ENCODE measurements at places on chromosomes 2 and 18.

DNA sequence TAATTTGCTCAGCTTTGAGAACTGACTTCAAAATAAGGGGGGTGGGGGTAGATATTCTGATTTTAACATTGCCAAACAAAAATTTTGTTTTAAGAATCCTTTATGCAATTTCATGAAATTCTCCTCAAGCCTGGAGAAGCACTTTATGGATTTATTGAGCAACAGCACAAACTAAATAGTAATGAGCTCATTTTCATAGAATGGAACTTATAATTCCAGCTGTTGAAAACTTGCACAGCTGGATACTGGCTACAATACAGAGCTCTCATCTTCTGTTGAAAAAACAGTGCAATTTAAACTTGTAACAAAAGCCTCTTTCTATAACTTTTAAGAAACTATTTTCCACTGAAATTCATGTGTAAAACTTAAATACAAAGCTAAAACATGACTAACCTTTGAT lies 137.6 kb upstream of the FN1 start:
- no peak for DNase-seq

- DNase-seq: no peak
Observed at GRCh38 chr2:2805263-2805662, 474.2 kb upstream of the MYT1L start.

GRCh38 chr2:219003267-219003634 lies 10.0 kb upstream of the CRYBA2 start:
- no peak for DNase-seq

DNA sequence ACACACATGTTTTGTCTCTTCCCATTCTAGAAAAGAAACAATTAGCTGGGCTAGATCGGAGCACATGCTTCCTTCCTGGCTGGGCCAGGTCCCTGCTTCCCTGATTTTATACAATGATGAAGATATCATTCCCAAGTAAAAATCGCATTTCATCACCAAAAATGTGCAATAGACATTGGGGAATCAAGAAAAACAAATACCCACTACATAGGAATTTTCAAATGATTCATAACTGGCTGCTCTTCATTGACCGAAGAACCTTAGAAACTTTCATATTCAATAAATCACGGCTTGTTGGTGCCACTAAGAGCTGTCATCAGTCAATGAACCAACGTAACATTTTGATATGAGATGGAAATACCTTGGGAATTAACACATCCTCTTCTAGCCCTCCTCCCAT lies 373.6 kb upstream of the TRIB2 start:
- no peak for DNase-seq

GRCh38 chr2:6846967-6847681 lies 18.6 kb downstream of the CMPK2 start:
- no peak for DNase-seq

DNA sequence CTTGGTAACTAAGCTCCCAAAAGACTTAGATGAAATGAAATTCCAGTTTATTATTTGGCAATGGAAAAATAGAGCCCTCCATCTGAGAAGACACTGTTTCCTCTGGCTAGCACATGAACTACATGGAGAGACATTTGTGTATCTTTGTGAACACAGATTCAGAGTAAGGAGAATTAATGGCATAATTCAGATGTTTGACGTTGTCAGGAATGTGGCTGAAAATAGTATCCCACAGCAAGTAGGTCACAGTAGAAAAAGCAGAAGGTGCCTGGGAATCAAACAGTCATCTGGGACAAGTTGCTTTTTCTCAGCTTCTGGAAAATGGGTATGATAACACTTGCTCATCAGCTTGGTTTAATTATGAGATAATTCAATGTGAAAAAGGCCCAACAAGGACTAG lies 288.6 kb downstream of the PTPRM start:
- DNase-seq: no peak

- DNase-seq: no peak
Observed at GRCh38 chr2:164495491-164496223, 125.6 kb downstream of the GRB14 start.

GRCh38 chr2:122323927-122324326 lies 568.5 kb downstream of the TSN start:
- DNase-seq: no peak

GRCh38 chr2:26536371-26537068 lies 58.6 kb upstream of the OTOF start:
- peak; percentile 18 for DNase-seq

DNA sequence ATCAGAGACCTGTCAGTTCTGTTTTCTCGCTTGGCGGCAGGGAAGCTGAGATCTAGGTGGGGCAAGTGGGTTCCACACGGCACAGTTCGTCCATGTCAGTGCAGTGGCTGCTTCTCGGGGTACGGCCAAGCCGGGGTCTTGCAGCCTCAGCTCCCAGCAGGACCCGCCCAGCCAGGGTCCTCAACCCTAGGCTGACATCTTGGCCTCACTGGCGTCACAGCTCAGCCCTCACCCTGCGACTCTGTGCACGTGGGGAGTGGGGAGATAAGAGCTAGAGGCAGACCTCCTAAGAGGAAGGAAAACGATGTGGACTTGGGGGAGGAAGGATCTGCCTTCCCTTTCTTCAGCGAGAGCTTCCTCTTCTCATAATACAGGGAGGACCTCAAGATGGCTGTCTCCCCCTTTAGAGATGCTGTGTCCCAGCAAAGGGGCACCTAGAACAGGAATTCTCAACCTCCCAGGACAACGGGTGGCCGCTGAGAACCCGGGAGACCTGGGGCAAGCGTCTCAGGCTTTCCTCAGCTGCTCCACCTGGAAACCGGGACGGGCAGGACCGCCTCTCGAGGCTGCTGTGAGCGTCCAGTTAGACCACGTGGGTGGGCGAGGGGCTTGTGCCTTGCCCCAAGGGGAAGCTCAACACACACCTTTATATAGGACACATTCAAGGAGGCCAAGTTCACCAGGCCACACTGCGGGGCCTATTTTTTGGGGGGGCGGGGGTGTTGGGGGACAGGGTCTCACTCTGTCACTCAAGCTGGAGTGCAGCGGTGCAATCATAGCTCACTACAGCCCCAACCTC lies 23.5 kb upstream of the KLF11 start:
- peak; percentile 19 for DNase-seq

GRCh38 chr18:45957100-45957499 lies 10.0 kb downstream of the EPG5 start:
- DNase-seq: no peak

DNA sequence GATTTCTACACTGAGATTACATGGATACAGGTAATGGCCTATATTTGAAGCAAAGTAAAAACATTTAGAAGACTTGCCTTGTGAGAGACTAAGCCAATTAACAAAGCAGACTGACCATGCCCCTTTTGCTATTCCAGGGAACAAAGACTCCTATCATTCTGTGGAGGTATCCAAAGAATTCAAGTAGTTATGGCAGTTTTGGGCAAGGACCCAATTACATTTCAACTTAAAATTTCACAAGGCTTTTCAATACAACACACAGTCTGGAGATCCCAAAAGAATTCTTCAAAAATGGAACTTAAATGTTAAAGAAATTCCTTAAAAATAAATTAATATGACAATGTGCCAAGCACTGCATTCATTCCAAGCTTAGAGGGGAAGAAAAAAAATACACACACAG lies 109.2 kb upstream of the CHRNA1 start:
- DNase-seq: no peak

- peak; percentile 92 for DNase-seq
Observed at GRCh38 chr18:25230658-25231326, 121.2 kb downstream of the ZNF521 start.

DNA sequence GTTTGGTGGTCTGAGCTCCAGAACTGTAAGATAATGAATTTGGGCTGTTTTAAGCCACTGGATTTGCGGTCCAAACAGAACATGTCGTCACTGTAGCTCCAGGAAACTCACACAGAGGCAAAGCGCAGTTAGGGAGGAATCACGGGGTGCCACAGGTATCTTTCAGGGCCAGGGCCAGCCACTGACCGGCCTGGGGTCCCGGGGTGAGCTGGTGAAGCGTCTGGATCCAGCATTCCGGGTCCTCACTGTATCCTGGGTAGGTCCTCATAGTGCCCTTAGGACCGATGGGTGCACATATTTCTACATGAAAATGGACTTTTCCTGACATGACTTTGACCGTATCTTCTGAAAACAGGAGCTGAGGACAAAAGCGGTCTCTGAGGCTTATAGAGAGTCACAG lies 196.0 kb upstream of the HDAC4 start:
- no peak for DNase-seq

DNA sequence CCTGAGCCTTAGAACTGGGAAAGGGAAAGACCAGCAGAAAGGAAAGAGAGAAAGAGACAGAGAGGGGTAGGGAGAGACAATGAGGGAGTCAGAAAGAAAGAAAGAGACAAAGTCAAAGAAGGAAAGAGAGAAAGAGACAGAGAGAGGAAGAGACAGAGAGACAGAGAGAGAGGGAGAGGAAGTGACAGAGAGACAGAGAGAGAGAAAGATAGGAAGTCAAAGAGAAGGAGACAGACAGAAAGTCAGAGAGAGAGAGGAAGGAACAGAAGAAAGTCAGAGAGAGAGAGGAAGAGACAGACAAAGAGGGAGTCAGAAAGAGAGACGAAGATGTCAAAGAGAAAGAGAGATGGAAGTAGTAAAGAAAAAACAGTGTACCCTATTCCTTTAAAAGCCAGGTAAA lies 261.8 kb downstream of the WDPCP start:
- no peak for DNase-seq

DNA sequence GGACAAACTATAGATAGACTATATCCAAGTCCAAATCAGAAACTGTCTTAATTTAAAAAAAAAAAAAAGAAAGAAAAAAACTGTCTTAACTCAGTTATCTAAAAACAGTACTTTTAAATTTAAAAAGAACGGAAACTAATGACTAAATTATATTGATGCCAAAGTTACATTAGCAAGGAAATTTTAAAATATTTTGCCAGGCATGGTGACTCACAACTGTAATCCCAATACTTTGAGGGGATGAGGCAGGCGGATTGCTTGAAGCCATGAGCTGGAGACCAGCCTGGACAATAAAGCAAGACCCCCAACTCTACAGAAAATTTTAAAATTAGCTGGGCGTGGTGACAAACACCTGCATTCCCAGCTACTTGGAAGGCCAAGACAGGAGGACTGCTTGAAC lies 30.9 kb downstream of the MEMO1 start:
- DNase-seq: no peak

GRCh38 chr2:202687276-202687675 lies 52.5 kb downstream of the FAM117B start:
- DNase-seq: no peak

GRCh38 chr18:55096263-55096951 lies 137.1 kb upstream of the CCDC68 start:
- peak; percentile 47 for DNase-seq

DNA sequence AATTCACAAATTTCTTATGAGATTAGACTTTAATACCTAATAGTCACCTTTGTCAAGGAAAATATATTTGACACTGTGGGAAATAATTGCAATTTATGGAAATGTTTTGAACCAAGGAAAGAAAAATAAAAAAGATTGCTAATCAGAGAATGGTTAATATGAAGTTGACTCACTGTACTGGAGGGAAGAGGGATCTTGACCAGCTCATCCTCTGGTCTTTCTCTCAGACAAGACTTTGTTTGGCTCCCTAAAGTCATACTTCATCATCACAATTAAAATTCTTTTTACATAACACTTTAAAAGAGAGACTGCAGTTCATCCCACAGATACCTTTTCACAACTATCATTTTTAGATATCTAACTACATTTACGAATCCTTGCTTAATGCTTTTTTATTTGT lies 538.5 kb upstream of the ZEB2 start:
- DNase-seq: no peak

- no peak for DNase-seq
Observed at GRCh38 chr2:79796641-79797040, 283.8 kb downstream of the CTNNA2 start.

GRCh38 chr2:47334356-47335136 lies 68.4 kb upstream of the MSH2 start:
- DNase-seq: no peak

DNA sequence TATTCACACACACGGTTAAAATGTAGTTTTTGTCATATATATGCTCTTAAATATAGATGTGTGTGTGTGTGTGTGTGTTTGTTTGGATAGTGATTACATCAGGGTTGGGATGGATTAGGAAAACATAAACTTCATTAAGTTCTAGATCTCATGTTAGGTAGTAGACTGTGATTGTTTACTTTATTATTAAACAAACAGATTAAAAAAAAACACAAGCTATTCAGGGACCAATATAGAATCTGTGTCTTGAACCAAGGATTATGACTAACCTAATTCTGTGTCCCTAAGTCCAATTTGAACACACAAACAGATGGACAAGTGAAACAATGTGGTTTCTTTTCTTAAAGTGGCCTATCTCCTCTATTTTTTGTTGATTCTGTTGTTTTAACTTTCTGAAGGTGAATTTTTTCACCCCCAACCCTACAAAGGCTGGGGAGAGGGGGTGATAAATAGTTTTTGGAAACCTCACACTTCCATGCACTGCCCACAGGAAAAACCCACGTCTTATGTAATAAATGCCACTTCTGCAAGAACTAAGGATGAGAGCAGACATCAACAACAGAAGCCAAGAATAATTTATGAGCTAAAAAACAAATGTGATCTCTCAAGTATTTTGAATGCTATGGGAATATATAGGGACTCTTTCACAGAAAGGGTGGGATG lies 40.7 kb downstream of the IL1R2 start:
- no peak for DNase-seq

GRCh38 chr2:37156071-37156856 lies 516 bp downstream of the EIF2AK2 start:
- DNase-seq: peak; percentile 54

DNA sequence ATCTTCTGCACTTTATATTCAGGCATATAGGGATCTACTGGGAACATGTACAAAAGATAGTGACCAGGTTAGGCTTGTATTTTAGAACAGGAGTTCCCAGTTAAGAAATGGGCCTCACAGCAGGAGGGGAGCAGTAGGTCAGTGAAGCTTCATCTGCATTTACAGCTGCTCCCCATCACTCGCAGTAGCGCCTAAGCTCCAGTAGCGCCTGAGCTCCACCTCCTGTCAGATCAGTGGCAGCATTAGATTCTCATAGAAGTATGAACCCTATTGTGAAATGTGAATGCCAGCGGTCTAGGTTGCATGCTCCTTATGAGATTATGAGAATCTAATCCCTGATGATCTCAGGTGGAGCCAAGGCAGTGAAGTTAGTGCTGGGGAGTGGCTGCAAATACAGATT lies 224.4 kb upstream of the CYRIA start:
- no peak for DNase-seq

DNA sequence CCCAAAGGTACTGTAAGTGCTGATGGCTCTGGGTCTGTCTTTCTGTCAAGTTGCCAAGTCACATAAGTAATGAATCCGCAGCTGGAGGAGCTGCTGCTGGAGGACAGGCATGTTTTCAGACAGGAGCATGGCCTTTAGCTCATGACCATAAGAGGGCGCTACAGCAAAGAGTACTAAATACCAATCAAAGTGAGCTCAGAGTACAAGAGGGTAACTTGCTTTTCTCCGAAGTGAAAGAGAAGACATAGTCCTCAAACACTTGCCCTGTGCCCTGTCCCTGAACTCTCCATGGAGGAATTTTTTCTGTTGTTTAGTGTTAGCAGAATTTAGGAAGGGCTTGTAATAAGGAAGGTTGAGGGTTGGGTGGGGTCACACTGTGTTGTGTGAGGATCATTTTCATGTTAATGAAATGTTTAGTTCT lies 58.0 kb upstream of the EML6 start:
- DNase-seq: no peak

GRCh38 chr18:57131782-57132181 lies 15.1 kb upstream of the BOD1L2 start:
- DNase-seq: no peak

GRCh38 chr2:201882353-201883090 lies 76.2 kb downstream of the CDK15 start:
- DNase-seq: peak; percentile 55

GRCh38 chr2:118250001-118250400 lies 161.7 kb downstream of the INSIG2 start:
- no peak for DNase-seq
